ENCODE measurements at places on chromosomes 6 and 20. TPM values are rescaled to one million over a fixed set of nuclear protein-coding genes. Genes with fewer than 3 reads are reported as not detected.

Gene AARS2
- total RNA-seq, result 12.6 TPM

Gene ZNF391
- 0.38 TPM for total RNA-seq

Gene TNXB
- 0.90 TPM for total RNA-seq

Gene POLH
- 16.3 TPM for total RNA-seq

Gene RUNX2
- not detected for total RNA-seq

Gene TUBB2B
- 4.6 TPM for total RNA-seq

Gene RNF39
- not detected for total RNA-seq

Gene BPIFA3
- total RNA-seq, result not detected

Gene LTA
- not detected for total RNA-seq

All from dermis microvascular lymphatic vessel endothelial cell (primary cell).